Activated T-helper 9 cell treated with anti-CD3 and anti-CD28 coated beads, Interleukin-2, amount 50 U/mL, for 16 hours (primary cell): ENCODE measurements at places on chromosomes 12 and 14.

DNA sequence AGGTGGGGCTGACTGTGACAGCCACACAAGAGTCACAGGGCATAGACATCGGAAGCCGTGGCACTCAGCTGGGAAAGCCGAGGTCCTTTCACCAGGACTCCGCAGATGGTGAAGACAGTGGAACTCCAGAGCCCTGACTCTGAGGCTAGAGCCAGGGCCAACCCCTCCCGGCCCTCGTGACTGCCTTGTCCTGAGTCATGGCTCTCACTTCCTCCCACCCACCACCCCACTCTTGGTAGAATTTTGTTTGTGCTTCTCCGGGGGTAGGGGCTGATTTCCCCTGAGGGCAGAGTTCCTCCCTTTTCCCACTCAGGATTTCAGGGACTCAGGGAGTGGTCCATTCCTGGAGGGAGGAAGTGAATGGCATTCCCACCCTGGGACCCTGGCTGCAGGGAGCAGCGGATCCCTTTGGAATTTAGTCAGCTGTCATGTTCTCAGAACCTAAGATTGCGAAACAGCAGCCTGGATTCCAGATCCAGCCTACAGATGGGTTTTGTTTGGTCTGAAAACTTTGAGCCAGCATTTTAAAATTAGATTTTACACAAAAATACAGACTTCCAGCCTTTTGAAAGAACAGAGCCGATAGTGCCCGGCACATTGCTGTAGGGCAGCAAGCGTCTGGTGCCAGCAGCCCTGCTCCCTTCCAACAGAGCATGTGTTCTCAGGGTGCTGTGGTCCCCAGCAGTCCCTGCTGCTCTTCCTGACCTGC lies 50.7 kb downstream of the TPCN1 start:
- DNase-seq: no peak

DNA sequence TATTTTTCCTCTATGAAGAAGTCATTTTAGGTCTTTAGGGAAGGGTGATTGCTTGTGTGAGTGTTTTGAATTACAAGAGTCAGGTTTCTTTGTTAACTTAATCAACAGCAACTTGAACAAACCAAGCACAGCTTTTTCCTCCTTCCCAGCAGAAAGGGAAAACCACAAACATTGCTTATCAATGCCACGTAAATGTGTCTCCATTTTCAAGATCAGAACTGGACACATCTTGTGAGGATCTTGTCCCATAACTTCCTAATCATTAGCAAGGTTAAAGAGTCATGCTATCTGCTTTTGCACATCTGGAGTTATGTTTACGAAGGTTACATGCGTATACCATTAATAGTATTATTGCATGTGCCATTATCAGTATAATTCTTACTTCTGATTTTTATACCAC lies 248.0 kb upstream of the FLRT2 start:
- no peak for DNase-seq

- no peak for DNase-seq
These were observed 3.4 kb downstream of the RTL1 start for GRCh38 chr14:100899884-100900771.

DNA sequence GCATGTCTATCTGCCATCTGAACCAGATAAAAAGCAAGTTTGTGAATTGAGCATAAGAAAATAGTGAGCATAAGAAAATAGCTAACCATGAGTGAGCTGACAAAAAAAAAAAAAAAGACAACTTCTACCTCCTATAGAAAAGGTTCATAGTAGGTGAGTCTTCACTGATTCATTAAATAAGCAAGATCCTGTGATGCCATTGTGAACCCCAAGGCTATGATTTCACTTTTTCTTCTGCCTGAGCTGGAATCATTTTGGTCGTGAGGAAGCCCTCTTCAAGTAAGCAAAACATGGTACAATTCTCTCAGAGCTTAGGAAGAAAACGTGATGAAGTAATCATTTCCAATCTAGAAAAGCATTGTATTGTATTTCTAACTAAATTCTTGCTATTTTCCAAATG lies 1.2 kb downstream of the PIK3C2G start:
- DNase-seq: no peak

DNA sequence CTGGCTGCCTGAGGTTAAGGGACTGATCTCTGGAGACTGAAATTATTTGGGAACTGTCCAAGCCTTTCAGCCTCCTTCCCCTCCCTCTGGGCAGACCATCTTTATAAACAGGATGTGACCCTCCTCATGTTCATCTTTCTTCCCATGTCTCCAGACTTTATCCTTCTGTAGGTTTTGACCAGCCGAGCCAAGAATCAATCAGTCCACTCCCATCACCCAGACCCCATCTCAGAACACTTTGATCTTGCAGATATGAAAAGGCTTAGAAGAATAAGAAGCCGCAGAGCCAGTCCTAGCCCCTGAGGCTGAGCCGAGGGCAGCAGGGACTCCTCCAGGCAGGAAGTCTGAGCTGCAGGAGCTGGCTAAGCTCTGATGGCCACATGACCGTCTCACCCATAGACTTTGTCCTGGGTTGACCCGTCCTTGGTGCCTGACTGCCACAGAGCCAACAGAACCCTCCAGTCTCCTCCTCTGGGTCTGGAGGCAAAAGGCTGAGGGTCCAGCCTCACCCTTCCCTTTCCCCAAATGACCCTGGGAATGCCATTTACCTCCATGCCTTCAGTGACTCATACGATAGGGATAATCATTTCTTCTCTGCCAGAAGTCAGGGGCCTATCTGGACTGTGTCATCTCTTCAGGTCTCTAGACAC lies 1.6 kb downstream of the KRT71 start:
- no peak for DNase-seq
